ENCODE measurements at places on chromosomes 5 and 9. TPM values are rescaled to one million over a fixed set of nuclear protein-coding genes. Genes with fewer than 3 reads are reported as not detected.

The CTSV gene
- 0.45 TPM for total RNA-seq

DNA sequence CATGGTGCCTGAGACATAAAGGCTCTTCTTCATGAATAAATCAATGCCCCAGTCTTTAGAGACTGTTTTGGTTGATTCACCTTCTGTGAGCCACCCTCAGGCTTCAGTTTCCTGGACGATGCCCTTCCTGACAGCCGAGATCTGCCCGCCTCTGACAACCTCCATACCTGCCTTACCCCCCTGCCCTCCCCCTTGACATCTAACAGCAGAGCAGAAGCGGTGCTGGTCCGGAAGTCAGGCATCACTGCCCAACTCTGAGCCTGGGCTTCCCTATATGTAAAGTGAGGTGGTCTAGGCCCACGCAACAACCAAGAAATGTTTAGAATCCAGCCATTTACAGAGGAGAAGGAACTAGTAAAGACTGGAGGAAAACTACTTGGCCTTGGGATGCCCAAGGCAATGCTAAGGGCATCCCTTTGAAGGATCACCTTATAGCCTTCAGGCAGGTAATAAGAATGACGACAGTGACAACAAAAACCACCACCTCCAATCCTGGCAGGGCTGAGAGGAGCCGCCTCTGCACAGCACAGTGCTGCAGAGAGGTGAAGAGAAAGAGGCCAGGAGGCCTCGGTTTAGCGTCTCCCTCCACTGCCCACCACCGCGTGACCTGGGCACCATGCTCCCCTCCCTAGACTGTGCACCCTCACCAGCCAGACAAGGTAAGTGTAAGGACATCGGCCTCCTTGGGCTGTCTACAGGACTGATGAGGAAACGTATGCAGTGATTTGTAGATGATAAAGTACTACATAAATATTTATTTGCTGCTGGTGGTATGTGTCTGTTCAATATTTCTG is 35.3 kb upstream of the GABBR2 start:
- H3K4me1 ChIP-seq, result no peaks in the 10 kb centered on the region
- H3K36me3 ChIP-seq, result peaks cover under 1% of the 10 kb centered on the region
- DNase-seq, result no peak
- no peak overlapping the region for H3K4me3 ChIP-seq

GRCh38 chr5:140342896-140343295 is 3.5 kb downstream of the HBEGF start:
- peak overlapping the region; percentile 95 for H3K4me3 ChIP-seq
- H3K36me3 ChIP-seq, result peaks cover 41% of the 10 kb centered on the region
- H3K4me1 ChIP-seq, result peaks cover 69% of the 10 kb centered on the region
- no peaks in the 10 kb centered on the region for H3K27me3 ChIP-seq
- H3K27ac ChIP-seq, result peak overlapping the region; percentile 95

The TRIP13 gene
- 20.9 TPM for total RNA-seq

The ZNF483 gene
- 7.0 TPM for total RNA-seq

DNA sequence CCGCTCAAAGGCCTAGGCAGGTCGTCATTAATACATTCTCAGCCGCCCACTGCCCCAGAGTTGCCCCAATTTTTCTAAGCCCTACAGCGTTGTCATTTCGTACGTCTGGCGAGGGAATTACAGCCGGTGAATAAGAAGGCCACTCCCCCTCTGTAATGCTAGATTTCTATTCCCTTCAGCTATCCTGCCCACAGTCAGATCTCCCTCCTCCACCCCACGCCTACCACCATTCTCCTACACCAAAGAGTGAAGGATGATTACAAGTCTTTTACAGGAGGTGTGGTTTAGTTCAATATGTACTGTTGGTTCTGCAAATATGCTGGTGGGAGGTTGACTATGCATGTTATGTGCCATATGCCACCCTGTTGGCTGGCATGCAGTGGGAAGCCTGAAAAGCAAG is 83.7 kb upstream of the SMIM15 start:
- no peak overlapping the region for H3K27ac ChIP-seq
- DNase-seq, result no peak
- H3K27me3 ChIP-seq, result peaks cover 13% of the 10 kb centered on the region
- H3K36me3 ChIP-seq, result peaks cover 1% of the 10 kb centered on the region
- H3K4me1 ChIP-seq, result no peaks in the 10 kb centered on the region

The CCIN gene
- total RNA-seq, result 0.26 TPM

The ACTBL2 gene
- total RNA-seq, result not detected

The PRDM9 gene
- total RNA-seq, result not detected

- peaks cover 66% of the 10 kb centered on the region for H3K36me3 ChIP-seq
- H3K4me3 ChIP-seq, result no peak overlapping the region
- DNase-seq, result no peak
- no peak overlapping the region for H3K27ac ChIP-seq
- H3K27me3 ChIP-seq, result no peaks in the 10 kb centered on the region
Observed at GRCh38 chr9:21833090-21833801, 30.8 kb downstream of the MTAP start.

The ENTPD2 gene
- total RNA-seq, result not detected

- H3K4me1 ChIP-seq, result no peaks in the 10 kb centered on the region
- H3K36me3 ChIP-seq, result no peaks in the 10 kb centered on the region
- no peaks in the 10 kb centered on the region for H3K27me3 ChIP-seq
- H3K4me3 ChIP-seq, result no peak overlapping the region
Observed at GRCh38 chr5:155936520-155937406, 390.2 kb upstream of the SGCD start.

DNA sequence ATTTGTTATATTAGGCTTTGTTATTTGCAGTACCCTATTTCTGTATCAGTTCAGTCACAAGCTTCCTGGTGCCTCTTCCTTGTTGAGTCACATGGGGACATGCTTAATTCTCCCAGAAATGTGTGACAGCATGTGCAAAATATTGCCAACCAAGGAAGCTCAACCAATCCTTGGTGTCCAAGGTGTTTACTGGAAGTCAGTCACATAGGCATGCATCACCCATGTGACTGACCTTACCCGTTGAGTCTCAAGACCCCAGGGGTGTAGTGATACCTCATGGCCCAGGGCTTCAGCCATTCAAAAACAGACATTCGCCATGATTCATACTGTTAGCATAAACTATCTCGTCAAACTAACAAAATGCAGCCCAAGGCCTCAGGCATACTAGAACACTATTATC is 9.3 kb upstream of the ANKDD1B start:
- H3K4me3 ChIP-seq, result no peak overlapping the region
- peaks cover 23% of the 10 kb centered on the region for H3K4me1 ChIP-seq
- peaks cover 32% of the 10 kb centered on the region for H3K36me3 ChIP-seq
- no peak overlapping the region for H3K27ac ChIP-seq
- H3K27me3 ChIP-seq, result no peaks in the 10 kb centered on the region
- no peak for DNase-seq

DNA sequence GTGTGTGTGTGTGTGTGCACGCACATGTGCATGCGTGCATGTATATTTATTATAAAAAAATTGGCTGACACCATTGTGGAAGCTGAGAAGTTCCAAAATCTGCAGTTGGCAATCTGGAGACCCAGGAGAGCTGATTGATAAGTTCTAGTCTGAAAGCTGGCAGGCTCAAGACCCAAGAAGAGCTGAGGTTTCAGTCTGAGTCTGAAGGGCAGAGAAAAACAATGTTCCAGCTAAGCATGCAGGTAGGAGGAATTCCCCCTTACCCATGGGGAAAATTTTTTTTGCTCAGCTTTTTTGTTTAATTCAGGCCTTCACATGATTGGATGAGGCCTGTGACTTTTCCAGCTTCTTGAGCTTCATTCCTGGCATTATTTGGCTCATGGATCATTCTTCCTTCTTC is 31.2 kb upstream of the ACTBL2 start:
- no peak overlapping the region for H3K4me3 ChIP-seq
- H3K36me3 ChIP-seq, result no peaks in the 10 kb centered on the region
- no peaks in the 10 kb centered on the region for H3K4me1 ChIP-seq
- DNase-seq, result no peak
- no peak overlapping the region for H3K27ac ChIP-seq
- peaks cover 8% of the 10 kb centered on the region for H3K27me3 ChIP-seq

The GNA14 gene
- not detected for total RNA-seq

DNA sequence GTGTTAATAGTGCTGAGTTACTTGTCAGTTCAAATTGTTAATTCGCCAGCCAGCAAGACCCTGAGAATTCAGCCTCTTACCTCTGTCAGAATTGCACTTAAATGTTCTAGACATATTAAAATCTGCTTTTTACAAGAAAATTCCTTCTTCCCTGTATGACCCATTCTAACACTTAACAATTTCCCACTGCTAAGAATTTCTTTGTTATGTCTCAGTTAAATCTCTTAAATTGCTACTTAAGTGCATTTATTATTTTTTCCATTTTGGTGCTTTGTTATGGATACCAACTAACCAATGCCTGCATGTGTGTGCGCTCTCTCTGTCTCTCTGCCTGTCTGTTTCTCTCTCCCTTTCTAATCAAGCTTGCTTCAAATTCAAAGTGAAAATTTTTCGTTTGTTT is 44.9 kb downstream of the IZUMO3 start:
- H3K27me3 ChIP-seq, result no peaks in the 10 kb centered on the region
- no peaks in the 10 kb centered on the region for H3K36me3 ChIP-seq
- H3K27ac ChIP-seq, result no peak overlapping the region
- DNase-seq, result no peak
- no peaks in the 10 kb centered on the region for H3K4me1 ChIP-seq
- no peak overlapping the region for H3K4me3 ChIP-seq

The PLCXD3 gene
- total RNA-seq, result not detected

DNA sequence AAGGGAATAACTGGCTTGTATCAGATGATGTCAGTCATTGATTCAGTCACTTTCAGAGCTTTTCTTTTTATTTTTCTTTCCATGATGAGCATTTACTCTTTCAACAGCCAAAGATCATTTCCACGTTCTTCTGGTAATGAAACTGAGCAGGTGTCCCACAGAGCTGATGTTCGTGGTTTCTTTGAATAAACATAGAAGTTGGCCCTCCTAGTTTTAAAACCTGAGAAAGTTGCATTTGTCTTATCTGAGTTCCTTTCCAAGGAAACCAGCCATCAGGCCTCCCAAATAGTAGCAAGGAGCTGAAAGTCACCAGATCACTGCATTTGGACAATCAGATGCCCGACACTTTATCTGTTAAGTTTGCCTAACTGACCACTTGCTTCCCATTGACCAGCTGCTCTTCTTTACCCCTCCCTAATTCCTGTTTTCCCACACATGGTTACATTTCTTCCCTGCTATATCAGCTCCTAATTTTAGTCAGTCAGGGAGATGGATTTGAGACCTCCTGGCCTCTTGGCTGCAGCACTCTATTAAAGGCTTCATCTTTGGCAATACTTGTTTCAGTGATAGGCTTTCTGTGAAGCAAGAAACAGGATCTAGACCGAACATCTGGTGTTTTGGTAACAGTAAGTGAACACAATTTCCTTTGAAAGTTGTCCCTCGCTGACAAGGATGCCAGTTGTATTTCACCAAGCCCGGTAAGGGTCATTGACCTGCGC is 420.8 kb downstream of the CHSY3 start:
- H3K4me1 ChIP-seq, result no peaks in the 10 kb centered on the region
- no peaks in the 10 kb centered on the region for H3K36me3 ChIP-seq
- no peak overlapping the region for H3K27ac ChIP-seq
- no peaks in the 10 kb centered on the region for H3K27me3 ChIP-seq

DNA sequence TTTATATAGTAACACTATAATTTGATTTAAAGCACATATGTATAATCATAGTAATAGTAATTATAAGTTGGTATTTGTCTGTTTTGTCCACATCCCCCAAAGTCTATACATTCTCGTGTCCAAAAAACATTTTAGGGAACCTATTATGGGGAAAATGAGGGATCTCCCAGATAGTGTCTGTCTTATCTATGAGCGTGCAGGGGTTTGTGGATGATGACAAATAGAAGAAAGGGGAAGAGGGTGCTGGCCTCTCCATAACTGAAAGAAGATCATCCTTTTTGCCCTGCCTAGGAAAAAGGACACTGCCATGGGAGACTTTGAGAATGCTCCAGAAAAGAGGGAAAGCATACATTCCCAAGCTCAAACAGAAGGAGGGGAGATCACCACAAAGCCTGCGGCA is 45.3 kb downstream of the C5orf22 start:
- peaks cover 17% of the 10 kb centered on the region for H3K27me3 ChIP-seq
- H3K36me3 ChIP-seq, result no peaks in the 10 kb centered on the region
- no peak overlapping the region for H3K4me3 ChIP-seq
- H3K27ac ChIP-seq, result no peak overlapping the region
- no peaks in the 10 kb centered on the region for H3K4me1 ChIP-seq

The BSPRY gene
- total RNA-seq, result 10.6 TPM

The C5orf24 gene
- 37.0 TPM for total RNA-seq

GRCh38 chr9:122816163-122816867 is 12.1 kb downstream of the PDCL start:
- H3K27me3 ChIP-seq, result no peaks in the 10 kb centered on the region
- H3K4me3 ChIP-seq, result peak overlapping the region; percentile 77
- peaks cover 19% of the 10 kb centered on the region for H3K36me3 ChIP-seq

- no peaks in the 10 kb centered on the region for H3K27me3 ChIP-seq
- no peak overlapping the region for H3K27ac ChIP-seq
- no peak for DNase-seq
- no peaks in the 10 kb centered on the region for H3K4me1 ChIP-seq
- H3K4me3 ChIP-seq, result no peak overlapping the region
Observed at GRCh38 chr9:120212153-120212852, 367.7 kb downstream of the CDK5RAP2 start.

Measured in activated naive CD8-positive, alpha-beta T cell treated with anti-CD3 and anti-CD28 coated beads, Interleukin-2, amount 10 ng/mL, durations not matched to agents 7 days and 5 days (primary cell).